ENCODE measurements at places on chromosomes 6 and 20. TPM values are rescaled to one million over a fixed set of nuclear protein-coding genes. Genes with fewer than 3 reads are reported as not detected.

The MICA gene
- 13.9 TPM for total RNA-seq

The PLG gene
- total RNA-seq: 0.32 TPM

The PKIB gene
- total RNA-seq: not detected

The SRC gene
- total RNA-seq: 16.8 TPM

The GATA5 gene
- total RNA-seq: not detected

DNA sequence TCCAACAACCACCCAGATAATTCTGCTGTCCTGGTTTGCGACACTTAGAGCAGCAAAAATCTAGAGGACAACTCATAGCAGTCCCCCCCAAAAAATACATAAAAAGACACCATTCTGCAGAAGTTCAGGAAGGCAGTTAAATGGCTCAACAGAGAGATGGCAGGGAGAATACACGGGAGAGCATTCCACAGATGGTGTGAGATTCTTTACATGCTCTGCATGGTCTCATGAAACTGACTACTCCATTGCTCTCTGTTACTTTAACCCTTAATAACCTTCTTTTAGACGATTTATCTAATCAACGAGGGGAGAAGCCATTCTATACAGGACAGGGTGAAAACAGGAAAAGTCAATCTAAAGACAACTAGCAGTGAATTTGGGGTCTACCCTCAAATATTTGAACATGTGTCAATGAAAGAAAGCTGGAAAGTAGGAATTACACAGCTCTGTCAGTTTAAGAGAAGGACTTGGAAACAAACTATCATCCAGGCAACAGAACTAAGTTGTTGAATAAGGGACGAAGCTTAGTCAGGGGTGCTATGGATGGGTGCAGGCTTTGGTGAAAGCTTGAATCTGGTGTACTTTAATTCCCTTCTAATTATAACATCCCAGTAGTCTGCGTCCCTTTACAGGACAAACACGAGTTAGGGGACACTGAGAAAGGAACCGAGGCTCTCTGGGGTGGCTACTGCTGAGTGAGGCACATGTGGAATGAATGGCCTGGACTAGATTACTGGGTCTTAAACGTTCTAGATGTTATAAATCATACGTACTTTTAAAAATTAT is 5.1 kb downstream of the PERP start:
- no peak for DNase-seq

GRCh38 chr6:159404296-159404695 is 235.1 kb downstream of the FNDC1 start:
- no peak for DNase-seq

- no peak for DNase-seq
These were observed 38.5 kb downstream of the PTGIS start for GRCh38 chr20:49529470-49529869.
